CD4-positive, alpha-beta T cell treated with Interleukin-15 for 4 hours (primary cell): ENCODE measurements at places on chromosomes 16 and 17.

DNA sequence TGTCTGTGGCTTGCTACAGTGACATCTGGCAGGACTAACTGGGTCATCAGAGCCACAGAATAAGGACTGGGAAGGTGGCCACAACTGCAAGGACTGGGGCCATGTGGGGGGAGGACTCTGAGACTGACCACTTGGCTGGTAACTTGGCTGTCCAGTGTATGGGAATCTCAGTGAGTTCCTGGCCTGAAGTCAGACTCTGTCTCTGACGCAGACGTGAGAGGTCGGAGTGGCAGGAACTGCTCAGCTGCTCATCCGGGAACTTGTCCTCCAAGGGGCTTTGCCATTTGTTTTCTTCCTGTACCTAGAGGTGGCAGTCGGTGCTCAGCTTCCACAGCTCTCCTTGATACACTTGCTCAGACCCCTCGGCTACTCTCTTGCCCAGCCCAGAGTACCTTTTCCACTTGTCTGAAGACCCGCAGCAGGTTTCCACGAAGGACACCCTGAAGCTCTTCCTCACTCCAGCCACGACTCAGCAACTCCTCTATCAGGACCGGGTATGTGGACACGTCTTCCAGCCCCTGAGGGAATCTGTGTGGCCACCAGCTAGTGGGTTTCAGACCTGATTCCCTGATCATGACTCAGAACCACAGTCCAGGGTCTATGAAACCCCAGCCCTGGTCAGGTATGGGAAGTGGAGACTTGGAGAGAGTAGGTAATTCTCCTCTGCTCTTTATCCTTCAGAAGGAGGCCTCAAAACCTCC lies 7.3 kb upstream of the DPEP3 start:
- DNase-seq, result no peak

- no peak for DNase-seq
Observed at GRCh38 chr16:78684655-78685375, 585.4 kb downstream of the WWOX start.

- DNase-seq, result no peak
Observed at GRCh38 chr17:57869617-57870282, 19.9 kb upstream of the MRPS23 start.

GRCh38 chr17:51046514-51047384 lies 73.9 kb downstream of the SPAG9 start:
- DNase-seq, result no peak

GRCh38 chr17:50693036-50693682 lies 14.6 kb downstream of the ANKRD40 start:
- no peak for DNase-seq

- DNase-seq, result no peak
Observed at GRCh38 chr16:31877876-31878642, 4.5 kb downstream of the ZNF267 start.

- DNase-seq, result no peak
Observed at GRCh38 chr17:17931159-17931558, 41.0 kb downstream of the TOM1L2 start.

- DNase-seq, result no peak
Observed at GRCh38 chr16:50574745-50575136, 26.5 kb downstream of the NKD1 start.
